Stimulated activated CD8-positive, alpha-beta memory T cell treated with anti-CD3 and anti-CD28 coated beads, Interleukin-7, amount 100 ng/mL, for 1 hour (primary cell): ENCODE measurements at places on chromosomes 7 and 10.

DNA sequence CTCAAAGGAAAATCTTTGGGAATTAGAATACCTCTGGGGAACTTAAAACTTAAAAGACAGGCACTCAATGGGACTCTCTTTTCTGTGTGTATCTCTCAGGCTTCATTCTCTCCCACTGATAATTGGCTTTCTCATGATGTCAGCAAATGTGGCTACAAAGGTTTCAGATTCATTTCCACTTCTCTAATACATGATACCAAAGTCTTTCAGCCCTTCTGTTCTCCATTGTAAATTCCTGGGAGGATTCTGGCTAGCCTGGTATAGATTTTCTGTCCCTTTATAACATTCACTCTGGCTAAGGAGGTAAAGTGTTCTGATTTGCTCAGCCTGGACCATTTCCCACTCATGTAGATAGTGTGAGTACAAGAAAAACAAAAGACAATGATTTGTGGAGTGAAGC is 606.2 kb downstream of the PCDH15 start:
- no peak for DNase-seq

DNA sequence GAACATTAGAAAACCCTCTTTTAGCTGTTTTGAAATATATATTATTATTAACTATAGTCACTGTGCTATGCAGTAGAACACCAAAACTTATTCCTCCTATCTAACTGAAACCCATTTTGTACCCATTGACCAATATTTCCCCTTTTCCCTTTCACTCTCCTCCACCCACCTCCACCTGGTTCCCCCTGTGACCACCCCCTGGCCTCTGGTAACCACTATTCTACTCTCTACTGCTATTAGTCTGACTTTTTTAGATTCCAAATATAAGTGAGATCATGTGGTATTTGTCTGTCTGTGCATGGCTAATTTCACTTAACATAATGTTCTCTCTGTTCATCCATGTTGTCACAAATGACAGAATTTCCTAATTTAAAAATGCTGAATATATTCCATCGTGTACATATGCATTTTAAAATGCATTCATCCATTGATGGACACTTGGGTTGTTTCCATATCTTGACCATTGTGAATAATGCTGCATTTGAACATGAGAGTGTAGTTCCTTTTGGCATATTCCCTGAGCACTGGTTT is 18.7 kb downstream of the TBC1D12 start:
- DNase-seq: no peak

DNA sequence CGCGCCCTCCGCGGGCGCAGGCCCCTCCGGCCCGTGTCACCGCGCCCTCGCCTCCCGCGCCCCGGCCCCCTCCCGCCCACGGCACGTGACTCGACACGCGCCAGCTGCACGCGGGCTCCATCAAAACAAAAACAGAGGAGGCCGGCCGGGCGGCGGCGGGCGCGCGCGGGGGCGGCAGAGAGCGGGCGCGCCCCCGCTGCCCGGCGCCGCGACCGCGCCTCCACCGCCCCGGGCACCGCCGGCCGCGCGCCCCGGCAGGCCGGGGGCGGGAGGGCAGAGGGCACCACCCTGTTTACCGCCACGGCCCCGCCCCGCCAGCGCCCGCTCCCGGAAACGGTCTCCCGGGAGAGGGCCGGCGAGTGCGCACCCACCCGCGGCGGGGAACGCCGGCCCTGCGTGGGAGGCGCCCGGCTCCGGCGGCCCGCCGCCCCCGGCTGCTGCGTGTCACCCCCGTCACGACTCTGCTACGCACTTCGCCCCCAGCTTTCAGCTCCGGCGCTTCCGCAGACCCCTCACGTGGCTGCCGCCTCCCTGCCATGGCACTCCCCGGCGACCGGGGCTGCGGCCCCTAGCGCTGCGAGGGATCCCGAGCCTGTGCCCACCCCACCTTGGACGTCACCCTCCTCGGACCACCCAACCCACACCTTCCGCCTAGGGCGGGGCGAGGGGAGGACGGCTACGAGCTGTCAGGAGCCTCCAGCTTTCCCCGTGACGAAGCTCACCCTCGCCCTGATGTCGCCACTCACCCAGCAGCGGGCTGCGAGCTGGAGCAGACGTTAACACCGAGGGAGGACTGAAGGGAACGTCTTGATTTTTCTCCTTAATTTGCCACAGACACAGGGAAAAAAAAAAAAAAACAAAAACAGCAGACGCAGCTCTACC is 221.6 kb upstream of the MKLN1 start:
- DNase-seq: peak; percentile 62

DNA sequence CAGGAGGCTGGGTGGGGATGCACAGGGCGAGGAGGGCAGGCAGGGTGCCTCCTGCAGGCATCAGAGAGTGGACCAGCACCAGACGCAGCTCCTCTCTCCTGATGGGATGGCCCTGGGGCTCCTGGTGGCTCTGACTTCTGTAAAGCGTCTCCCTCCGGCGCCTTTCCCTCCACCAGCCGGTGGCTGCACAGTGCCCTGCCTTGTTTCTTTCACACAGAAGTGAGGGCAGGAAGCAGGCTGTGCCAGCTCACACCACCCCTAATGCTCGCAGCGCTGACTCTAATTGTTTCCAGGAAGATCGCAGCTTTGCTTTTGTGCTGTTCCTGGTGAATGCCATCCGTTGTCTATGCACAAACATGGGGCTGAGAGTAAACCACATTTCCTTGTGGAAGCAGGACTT is 152.3 kb upstream of the LANCL2 start:
- no peak for DNase-seq

- no peak for DNase-seq
These were observed 22.0 kb downstream of the LRRD1 start for GRCh38 chr7:92156990-92157389.

- DNase-seq: peak; percentile 16
These were observed 1.6 kb downstream of the FAM24A start for GRCh38 chr10:122911889-122912484.

GRCh38 chr7:48426331-48426965 is 255.2 kb downstream of the ABCA13 start:
- DNase-seq: no peak

DNA sequence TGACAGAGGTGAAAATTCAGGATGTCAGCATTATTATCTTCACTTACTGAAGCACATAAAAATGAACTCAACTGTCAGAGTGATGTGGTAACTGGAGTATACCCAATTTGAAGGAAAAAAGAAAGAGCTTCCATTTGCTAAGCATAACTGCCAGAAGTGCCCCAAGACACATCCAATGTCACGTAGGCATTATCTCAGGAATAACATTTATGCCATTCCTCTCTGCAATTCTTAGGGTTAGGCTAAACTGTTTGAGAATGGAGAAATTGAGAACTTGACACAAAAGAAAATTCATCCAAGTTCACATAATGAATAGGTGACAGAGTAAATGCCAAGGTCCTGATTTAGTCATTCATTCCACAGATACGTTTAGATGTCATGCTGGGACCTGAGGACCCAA is 148.6 kb downstream of the GRM3 start:
- DNase-seq: no peak

DNA sequence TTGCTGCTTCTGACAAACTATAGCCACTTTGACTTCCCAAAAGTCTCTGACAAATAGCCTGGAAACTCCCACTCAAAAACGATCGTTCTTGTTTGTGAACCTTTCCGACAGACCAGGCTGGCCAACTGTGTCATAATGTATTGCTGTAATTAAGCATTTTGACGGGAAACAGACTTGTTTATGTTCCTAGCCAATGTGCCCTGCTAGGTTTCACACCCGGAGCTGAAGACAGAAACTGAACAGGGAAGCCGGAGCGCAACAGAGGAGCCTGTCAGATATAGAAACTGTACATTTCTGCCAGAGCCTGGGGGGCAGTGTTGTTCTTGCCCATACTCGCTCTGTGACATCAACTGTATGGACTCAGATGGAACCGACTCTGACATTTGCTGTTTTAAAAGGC is 55.3 kb upstream of the C7orf33 start:
- no peak for DNase-seq

DNA sequence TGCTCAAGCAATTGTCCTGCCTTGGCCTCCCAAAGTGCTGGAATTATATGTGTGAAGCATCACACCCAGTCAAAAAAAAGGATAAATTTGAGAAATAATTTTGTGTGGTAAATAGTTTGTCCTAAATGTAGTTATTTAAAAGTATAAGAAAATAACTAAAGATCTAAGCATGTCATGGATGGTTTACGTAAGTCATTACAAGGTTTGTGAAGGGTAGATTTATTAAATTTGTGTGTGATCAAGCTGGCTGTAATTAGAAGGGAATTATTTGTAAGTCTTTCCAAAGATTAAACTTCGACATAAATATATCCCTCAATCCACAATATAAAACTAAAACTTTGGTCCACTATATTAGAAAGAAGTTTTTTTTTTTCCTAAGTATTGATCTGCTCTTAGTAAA is 28.6 kb downstream of the ORC5 start:
- no peak for DNase-seq

DNA sequence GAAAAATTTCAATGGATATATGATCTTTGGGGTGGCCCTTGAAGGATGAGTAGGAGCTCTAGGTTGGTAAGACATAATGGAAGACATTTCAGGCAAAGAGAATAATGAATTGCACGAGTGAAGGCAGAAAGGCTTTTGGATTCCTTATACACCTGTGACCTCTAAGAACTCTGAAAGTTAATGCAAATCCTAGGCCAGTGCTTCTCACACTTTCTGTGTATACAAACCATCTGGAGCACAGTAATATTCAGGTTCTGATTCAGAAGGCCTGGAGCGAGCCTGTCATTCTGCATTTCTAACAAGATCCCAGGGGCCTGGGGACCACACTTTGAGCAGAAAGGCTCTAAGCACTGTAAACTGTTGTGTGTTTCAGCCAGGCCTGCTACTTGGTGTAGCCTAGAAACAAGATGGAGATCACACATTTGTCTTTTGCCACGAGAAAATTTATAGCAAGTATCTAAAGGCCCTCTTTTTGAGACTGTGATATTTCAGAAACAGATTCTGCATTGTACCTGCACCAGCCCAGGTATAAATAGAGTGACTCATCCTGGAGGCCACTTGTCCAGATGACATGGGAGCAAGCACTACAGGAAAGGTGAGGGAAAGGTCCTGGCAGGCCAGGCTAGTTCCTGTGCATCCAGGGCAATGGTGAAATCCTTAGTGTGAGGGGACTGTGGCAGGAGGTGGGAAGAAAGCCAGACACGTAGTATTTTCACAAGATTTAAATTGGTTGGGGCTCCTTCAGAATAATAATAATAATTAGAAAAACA is 24.4 kb downstream of the MRPS33 start:
- no peak for DNase-seq

DNA sequence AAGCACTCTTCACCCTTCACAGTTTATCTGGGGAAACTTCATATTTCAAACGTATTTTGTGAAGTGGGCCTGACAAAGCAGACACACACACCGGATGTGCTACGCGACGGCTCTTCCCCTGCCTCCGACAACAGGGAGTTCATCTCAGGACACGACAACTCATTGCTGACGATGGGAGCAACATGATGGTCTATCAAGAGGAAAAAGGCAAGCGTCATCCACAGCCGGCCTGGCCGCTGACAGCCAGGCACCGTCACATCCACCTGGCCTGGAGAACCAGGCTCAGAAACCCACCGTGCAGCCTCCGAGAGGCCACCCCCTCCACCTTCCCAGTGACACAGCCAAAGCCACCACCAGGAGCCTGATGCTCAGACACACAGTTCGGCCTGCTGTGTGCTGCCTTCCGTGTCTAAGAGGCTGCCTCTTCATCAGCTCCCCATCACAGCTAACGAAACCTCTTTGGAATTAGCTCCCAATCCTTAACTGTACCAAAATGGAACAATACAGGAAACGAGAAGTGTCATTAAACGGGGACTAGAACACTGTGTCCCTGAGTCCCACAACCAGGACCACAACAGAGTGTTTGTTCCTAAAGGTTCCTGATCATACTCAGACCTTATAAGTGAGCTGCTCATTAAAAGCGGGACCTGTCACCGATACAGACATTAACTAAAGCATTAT is 76.7 kb downstream of the SFMBT2 start:
- DNase-seq: no peak

DNA sequence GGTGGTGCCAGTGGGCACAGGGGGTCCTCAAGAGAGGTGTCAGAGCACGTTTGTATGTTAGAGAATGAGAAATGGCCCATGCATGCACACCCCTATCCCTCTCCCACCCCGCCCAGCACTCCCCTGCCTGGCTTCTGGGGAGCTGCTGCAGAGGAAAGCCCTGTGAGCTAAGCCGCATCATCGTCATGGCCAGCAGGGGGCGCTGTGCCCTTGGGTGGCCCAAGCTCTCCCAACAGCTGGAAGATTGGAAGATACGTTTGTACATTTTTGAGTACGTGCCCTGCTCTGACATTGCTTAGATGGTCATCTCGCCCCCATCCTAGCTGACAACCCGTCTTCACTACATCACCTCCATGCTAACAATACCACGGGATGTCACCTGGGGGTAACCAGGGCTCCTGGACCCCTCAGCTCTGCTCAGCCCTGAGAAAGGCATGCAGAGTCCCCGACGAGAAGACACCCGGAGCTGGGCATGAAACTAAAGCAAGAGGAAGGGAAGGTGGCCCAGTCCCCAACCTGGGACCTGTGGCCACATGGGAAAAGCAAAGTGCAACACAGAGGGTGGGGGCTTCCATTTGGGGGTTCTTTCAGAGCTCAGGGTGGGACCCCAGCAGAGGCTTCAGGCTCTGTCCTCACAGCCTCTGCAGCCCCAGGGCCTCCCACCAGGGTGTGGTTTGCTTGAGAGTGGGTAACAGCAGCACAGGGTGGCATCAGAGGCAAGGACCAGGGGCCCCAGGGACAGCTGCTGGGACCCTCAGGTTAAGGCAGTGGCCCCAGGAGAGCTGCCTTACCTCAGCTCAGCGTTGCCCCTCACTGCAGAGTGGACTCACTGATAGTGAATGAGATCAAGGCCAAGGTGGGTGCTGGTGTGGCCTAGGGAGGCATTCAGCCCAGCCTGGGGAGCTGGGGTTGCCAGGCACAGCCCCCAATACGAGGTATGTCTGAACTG is 136.6 kb downstream of the PTPN20 start:
- peak; percentile 37 for DNase-seq

DNA sequence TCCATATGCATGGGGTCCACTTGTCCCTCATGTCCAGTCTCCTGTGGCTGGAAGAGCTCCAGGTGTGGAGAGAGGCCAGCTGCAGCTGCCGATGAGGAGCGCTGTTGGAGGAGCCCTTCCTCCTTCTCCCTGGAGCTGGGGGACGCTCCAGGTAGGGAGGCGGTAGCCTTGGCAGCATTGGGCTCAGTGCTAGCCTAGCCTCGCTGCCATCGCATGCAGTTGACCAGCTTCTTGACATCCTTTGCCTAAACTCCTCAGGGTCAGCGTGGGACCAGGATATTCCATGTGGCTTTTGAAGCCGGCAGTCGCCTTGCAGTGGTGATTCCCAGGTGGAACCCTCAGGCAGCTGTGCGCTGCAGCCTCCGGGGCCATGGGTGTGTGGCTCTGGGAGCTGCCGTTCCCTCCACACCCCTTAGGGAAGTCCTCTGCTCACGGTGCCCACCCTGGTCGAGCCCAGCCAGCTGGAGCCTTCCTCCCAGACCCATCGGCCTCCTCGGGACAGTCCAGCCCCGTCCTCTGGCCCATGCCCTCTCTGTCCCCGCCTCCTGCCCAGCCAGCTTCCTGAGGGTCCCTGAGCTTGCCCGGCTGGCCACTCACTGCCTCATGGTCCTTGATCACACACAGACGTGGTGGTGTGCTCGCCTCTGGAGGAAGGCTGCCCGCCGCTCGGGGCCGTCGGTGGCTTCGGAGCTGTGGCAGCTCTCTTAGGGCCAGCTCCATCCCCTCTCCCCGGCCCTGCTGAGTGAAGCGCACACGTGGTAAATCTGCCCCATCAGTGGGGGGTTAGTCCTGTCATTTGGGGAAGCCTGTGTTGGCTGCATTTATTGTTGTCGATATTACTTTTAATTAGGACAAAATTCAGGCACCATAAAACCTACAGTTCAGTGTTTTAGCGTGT is 21.2 kb downstream of the INPP5A start:
- DNase-seq: no peak

- DNase-seq: no peak
These were observed 25.2 kb downstream of the TRIM8 start for GRCh38 chr10:102669206-102670064.
